ENCODE measurements at places on chromosomes 12 and 14. TPM values are rescaled to one million over a fixed set of nuclear protein-coding genes. Genes with fewer than 3 reads are reported as not detected.

Gene SLC24A4
- not detected for total RNA-seq

DNA sequence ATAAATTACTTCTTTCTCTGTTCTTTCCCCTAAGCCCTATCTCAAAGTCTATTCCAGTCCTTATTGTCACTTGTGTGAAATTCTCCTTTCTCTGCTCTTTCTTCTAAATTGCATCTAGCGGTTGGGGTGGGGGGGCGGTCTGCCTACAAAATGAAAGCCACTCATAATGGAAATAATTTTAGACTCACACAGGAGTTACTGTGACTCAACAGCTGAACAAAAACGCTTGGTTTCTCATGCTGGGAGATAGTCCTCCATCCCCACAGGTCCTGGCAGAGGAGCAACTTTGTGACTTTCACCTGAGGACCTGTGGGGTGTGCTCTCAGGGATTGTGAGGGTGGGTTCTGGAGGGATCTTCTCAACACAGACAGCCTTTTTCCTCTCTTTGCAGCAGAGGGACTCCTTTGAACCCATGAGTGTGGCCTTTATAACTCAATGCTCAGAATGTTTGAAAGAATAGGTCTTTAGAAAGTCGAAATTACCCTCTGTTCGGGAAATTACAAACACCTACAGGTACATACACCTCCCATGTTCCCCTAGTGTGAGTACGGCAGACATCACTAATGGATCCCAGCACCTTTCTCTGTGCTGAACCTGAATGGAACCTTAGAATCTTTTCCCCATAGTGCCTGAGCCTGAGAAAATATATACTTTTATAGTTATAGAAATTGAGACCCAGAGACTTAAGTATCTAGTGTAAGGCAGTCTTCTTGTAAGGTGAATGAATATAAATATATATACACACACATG lies 109.7 kb downstream of the CHST11 start:
- no peaks in the 10 kb centered on the region for H3K4me1 ChIP-seq
- no peaks in the 10 kb centered on the region for H3K27me3 ChIP-seq
- H3K27ac ChIP-seq, result no peak overlapping the region
- H3K36me3 ChIP-seq, result no peaks in the 10 kb centered on the region
- no peak for DNase-seq
- no peak overlapping the region for H3K4me3 ChIP-seq

DNA sequence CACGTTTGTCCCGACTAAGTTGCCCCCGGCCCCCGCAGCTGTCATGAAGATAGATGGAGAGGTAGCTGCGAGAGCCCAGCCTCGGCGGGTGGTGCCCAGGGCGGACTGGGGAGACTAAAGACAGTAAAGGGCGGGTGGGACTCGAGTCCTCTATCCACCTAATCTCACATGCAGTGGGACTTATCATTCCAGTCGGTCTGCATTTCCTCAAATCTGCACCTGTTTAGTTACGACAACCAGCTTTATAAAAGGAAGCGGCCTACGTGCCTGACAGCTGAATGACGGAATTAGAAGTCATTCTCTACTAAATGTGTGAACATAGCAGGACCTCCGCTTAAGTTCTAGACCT lies 109.8 kb upstream of the EGLN3 start:
- H3K4me3 ChIP-seq, result peak overlapping the region; percentile 21
- H3K4me1 ChIP-seq, result peaks cover 8% of the 10 kb centered on the region
- peak overlapping the region; percentile 75 for H3K27ac ChIP-seq

DNA sequence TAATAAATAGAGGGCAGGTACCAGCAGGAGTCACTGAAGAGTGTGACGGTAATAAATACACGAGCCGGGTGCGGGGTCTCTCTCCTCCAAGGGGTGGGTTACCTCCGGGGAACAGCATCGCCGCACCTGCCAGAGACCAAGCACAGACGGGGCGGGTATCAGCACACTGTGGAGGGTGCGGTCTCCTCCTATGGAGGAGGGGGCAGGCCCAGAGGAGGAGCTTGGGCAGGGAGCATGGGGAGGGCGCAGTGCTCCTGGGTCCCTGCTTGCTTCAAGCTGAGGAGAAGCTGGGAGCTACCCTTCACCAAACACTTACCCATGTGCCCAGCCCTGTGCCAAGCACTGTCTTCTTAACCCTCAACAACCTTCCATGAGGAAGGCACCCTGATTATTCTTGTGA lies 12.8 kb downstream of the PGF start:
- H3K27ac ChIP-seq, result peak overlapping the region; percentile 61
- H3K27me3 ChIP-seq, result no peaks in the 10 kb centered on the region
- DNase-seq, result no peak
- H3K36me3 ChIP-seq, result no peaks in the 10 kb centered on the region
- H3K4me1 ChIP-seq, result peaks cover 6% of the 10 kb centered on the region
- H3K4me3 ChIP-seq, result no peak overlapping the region

- no peak for DNase-seq
- H3K4me1 ChIP-seq, result no peaks in the 10 kb centered on the region
- H3K36me3 ChIP-seq, result no peaks in the 10 kb centered on the region
- H3K27ac ChIP-seq, result no peak overlapping the region
- no peak overlapping the region for H3K4me3 ChIP-seq
Observed at GRCh38 chr14:82003426-82003825, 469.8 kb upstream of the SEL1L start.

DNA sequence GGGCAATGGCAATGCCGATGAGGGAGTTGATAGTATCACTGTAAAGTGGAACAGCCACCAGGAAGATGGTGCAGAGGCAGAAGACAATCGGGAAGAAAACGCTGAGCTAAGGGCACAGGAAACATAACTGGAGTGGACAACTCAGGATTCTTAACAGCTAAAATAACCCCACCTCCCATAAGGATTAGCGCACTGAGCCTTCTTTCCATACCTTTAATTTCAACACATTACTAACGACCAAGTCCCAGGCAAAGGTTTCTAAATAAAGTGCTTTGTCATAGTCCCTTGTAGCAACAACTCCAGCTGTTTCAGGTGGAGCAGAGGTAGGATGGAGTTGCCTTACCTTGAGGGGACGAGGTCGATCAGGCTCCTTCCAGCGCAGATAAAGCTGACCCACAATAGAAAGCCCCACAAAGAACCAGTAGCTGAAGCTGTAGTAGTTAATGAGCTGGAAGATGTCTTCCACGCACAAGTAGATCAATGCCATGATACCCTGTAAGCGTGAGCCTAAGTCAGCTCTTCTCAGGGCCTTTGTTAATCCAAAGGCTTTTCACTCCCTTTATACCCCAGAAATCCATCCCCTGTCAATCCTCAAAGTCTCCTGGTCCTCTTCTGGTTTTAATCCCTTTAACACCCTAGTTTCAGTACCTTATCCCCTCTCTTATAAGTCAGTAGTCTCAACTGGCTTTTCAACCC lies 7.7 kb downstream of the OXA1L start:
- no peaks in the 10 kb centered on the region for H3K27me3 ChIP-seq
- H3K4me3 ChIP-seq, result no peak overlapping the region
- no peak overlapping the region for H3K27ac ChIP-seq
- H3K4me1 ChIP-seq, result no peaks in the 10 kb centered on the region

DNA sequence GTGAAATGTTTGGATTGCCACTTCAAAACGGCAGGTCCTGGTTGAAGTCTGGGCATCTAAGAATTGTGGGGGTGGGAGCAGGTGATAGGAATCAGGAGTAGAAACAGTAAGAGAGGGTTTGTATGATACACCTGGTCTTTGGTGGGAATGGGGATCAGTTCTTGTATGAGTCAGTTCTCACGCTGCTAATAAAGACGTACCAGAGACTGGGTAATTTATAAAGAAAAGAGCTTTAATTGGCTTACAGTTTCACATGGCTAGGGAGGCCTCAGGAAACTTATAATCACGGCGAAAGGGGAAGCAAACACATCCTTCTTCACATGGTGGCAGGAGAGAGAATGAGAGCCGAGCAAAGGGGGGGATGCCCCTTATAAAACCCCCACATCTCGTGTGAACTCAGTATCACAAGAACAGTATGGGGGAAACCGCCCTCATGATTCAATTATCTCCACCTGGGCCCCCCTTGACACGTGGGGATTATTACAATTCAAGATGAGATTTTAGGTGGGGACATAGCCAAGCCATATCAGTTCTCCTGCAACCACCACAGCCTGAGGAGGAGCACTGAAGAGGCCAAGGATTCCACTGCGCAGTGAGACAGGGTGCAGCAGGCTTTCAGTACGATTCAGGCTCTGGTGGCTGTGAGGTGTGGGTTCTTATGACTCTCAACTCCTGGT lies 52.1 kb downstream of the DRAM1 start:
- no peak for DNase-seq
- no peak overlapping the region for H3K4me3 ChIP-seq
- H3K27ac ChIP-seq, result no peak overlapping the region
- no peaks in the 10 kb centered on the region for H3K36me3 ChIP-seq
- H3K4me1 ChIP-seq, result no peaks in the 10 kb centered on the region

DNA sequence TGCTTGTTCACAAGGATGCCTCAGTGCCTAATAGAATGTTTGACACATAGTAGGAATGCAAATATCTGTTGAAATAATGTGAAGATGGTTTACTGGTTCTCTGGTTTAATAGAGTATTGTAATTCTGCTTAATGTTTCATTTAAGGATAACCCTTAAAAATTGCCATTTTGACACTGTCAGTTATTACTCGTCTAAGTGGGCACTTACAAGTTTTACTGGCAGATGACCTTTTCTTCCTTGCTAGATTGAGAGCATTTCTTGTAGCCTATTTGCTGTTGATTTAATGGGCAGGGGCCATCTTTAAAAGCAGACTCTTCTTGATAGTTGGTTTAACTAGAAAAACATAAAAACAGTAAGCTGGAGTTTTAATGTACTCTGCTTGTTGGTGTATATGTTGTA lies 1.9 kb downstream of the TMEM263 start:
- no peaks in the 10 kb centered on the region for H3K36me3 ChIP-seq
- peak overlapping the region; percentile 91 for H3K4me3 ChIP-seq
- peaks cover 58% of the 10 kb centered on the region for H3K4me1 ChIP-seq
- no peaks in the 10 kb centered on the region for H3K27me3 ChIP-seq
- DNase-seq, result no peak

Data from body of pancreas (tissue), 4 donors.